ENCODE measurements at places on chromosomes 4 and X. TPM values are rescaled to one million over a fixed set of nuclear protein-coding genes. Genes with fewer than 3 reads are reported as not detected.

CTAG1A gene
- 2.3 TPM for total RNA-seq

GRCh38 chrX:109749207-109749606, 16.1 kb upstream of the ACSL4 start:
- no peaks in the 10 kb centered on the region for H3K27me3 ChIP-seq
- no peaks in the 10 kb centered on the region for H3K4me1 ChIP-seq
- no peaks in the 10 kb centered on the region for H3K36me3 ChIP-seq
- DNase-seq: no peak
- H3K4me3 ChIP-seq: no peak overlapping the region

DNA sequence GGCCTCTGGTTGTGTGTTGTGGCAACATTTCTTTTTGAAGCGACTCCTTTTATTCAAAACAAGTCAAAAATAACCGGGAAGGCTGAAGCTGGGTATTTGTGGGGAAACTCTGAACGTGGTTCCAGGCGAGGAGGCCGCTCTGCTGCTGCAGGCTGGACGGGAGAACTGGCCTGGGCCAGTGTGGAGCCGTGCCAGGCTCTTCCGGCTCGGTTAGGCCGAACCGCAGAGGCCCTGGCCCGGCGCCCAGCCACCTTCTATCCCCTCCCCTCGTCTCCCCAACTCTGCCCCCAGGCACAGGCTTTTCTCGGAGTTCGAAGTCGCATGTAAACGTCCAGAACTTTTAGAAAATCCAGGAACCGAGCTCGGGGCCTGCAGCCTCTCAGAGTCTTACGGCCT, 2.4 kb upstream of the BCOR start:
- H3K4me3 ChIP-seq: no peak overlapping the region
- H3K4me1 ChIP-seq: peaks cover 5% of the 10 kb centered on the region
- no peak for DNase-seq
- peak overlapping the region; percentile 58 for H3K27ac ChIP-seq

DNA sequence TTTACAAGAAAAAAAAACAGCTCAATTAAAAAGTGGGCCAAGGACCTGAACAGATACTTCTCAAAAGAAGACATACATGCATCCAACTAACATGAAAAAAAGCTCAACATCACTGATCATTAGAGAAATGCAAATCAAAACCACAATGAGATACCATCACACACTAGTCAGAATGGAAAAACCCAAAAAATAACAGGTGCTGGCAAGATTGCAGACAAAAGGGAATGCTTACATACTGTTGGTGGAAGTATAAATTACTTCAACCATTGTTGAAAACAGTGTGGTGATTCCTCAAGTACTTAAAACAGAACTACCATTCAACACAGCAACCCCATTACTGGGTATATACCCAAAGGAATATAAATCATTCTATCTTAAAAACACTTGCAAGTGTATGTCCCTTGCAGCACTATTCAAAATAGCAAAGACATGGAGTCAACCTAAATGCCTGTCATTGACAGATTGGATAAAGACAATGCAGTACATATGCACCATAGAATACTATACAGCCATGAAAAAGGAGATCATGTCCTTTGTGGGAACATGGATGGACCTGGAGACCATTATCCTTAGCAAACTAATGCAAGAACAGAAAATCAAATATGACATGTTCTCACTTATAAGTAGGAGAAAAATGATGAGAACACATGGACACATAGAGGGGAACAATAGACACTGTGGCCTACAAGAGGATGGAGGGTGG, 97.6 kb downstream of the RAB28 start:
- H3K36me3 ChIP-seq: no peaks in the 10 kb centered on the region
- no peak overlapping the region for H3K4me3 ChIP-seq
- H3K4me1 ChIP-seq: no peaks in the 10 kb centered on the region
- no peak for DNase-seq

DNA sequence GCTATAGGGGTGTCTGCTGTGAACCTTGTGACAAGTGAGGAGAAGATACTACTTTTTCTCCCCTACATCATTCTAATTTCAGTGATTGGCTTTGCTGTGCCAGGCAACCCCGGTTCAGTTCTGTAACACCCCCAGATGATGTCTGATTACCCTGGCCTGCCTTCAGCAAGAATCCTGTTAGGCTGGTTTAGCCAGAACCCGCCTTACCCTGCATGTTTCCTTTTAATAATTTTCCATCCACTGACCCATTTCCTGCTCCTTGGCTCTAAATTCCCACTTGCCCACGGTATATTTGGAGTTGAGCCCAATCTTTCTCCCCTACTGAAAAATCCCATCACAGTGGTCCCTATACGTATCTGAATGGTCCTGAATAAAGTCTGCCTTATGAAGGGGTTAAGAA, 46.5 kb upstream of the HPSE start:
- H3K4me1 ChIP-seq: no peaks in the 10 kb centered on the region
- H3K36me3 ChIP-seq: no peaks in the 10 kb centered on the region
- H3K4me3 ChIP-seq: no peak overlapping the region

HADH gene
- total RNA-seq: 152 TPM

ADAMTS3 gene
- total RNA-seq: 5.6 TPM

DNA sequence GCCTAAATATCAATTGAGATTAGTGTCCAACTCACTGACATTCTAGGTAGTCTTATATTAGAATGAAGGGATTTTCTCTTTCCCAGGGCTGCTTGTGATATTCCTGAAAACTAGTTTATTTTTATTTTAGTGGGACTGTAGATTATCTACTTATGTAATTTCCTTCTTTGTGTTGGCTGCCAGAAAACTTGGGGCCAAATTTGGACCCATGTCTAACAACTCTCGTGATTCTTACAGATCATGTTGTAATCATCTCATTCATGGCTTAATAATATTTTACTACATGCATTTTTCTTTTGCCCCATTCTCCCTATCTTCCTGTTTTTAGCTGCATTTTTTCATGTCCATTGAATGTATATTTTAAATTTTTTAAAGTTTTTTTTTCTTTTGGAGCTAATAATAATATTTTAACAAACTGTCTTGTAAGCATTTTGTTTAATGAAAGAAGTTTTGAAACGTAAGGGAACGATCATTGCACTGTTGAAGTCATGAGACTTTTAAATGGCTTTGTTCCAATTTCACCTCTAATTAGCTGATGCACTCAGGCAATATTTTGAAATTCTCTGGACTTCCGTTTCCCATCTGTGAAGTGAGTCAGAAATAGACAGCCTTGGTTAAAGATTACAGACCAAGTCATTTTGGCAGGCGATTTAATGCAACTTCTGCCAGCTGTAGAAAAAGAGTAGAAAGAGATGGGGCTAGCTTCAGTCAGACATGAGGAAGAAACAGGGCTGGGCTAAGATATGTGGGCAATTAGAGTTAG, 14.3 kb upstream of the TDO2 start:
- no peak overlapping the region for H3K27ac ChIP-seq
- DNase-seq: no peak
- no peaks in the 10 kb centered on the region for H3K4me1 ChIP-seq
- H3K36me3 ChIP-seq: no peaks in the 10 kb centered on the region
- no peaks in the 10 kb centered on the region for H3K27me3 ChIP-seq

GAGE13 gene
- not detected for total RNA-seq

HSPA4L gene
- total RNA-seq: 7.2 TPM

CTAG1B gene
- 2.3 TPM for total RNA-seq

DNA sequence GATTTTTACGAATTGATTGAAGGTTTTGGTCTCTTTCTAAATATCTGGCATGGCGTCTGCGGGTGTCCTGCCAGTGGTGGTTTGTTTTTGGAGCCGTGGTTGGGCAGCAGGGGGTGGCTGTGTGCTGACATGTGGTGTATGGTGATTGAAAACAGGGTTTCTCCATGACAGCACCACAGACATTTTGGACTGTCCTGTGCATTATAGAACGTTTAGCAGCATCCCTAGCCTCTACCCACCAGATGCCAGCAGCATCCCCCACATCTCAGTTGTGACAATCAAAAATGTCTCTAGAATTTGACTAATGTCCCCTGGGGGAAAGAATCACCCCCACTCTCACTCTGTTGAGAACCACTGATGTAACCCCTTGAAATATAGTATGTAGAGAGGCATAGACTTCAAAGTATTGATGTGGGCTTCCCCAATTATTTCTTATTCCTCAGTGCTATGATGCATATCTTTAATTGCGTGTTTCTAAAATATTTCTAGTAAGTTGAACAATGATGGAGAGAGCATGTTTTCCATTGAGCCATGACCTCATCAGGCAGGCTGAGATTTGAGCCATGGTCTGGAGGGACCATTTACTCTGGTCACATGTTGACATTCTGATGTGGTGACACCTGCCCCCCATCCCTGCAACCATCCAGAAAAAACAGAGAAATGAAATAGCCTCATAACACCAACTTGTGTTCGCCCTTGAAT, 77.4 kb upstream of the MID1 start:
- H3K27ac ChIP-seq: no peak overlapping the region
- no peak for DNase-seq
- H3K4me3 ChIP-seq: no peak overlapping the region
- no peaks in the 10 kb centered on the region for H3K4me1 ChIP-seq
- no peaks in the 10 kb centered on the region for H3K36me3 ChIP-seq
- H3K27me3 ChIP-seq: no peaks in the 10 kb centered on the region

DNA sequence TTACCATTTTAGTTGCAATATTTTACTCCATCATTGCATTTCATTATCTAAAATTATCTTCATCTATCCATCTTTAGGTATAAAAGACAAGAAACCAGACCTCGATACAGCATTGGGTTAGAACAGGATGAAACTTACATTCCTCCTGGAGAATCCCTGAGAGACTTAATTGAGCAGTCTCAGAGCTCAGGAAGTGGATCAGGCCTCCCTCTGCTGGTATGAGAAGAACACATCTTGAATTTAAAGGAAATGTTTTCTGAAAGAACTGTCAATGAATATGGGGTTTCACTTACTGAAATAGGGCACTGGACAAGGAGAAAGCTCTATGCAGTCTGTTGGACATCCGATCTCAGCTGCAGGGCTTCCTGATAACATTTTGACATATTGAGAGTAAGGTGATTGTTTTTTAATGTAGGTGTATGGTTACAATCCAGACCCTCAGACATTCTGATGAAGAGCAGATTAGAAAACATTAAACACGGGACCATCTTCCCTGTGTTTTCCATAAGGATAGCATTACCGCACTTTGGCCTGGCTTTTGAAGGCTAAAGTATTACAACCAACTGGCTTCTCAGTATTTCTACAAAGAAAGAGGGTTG, 367.2 kb downstream of the BMPR1B start:
- no peaks in the 10 kb centered on the region for H3K27me3 ChIP-seq
- no peaks in the 10 kb centered on the region for H3K36me3 ChIP-seq
- H3K4me1 ChIP-seq: no peaks in the 10 kb centered on the region
- no peak for DNase-seq
- H3K4me3 ChIP-seq: no peak overlapping the region
- no peak overlapping the region for H3K27ac ChIP-seq

DNA sequence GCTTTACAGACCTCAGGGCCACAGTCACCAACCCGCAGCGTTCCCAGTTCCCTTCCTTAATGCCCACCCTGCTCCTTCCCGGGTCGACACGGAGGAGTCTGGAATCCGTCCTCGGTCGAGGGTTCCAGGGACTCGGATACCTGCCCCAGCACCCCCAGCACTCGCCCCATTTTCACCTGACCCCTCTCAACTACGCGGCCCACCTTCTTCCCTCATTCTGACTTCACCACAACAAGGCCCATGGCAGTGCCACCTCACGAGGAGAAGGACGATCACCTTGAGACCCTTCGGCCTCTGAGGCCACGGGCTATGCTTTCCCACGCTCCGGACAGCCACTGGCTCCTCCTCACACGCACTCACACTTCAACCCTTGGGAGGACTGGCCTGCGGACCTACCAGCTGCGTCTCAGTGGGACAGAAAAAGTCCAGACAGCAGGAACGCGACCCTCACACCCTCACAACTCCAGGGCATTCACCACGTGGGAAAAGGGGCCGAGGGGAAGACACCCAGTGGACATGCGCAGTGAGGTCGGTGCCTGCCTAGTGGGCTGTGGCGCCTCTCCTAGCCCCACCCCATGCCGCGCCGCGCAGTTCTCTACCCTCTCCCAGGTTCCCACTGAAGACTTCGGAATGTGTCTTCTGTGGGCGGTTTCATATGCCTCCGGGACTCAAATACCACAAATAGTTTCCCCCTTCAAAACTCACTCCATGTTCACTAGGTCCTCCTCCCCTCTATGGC, at the start of gene XAGE3:
Gene XAGE3, minus strand, starts transcription at position 474 of the 739 bp plus-strand sequence. CDS start 950 bp downstream, outside the sequence.
- DNase-seq: no peak
- no peak within 1 kb of the TSS for H3K4me3 ChIP-seq
- no peaks in the 10 kb centered on the region for H3K4me1 ChIP-seq
- H3K36me3 ChIP-seq: no peaks in the 10 kb centered on the region
- H3K27me3 ChIP-seq: peaks cover 61% of the 10 kb centered on the region
- H3K27ac ChIP-seq: no peak within 1 kb of the TSS

GRCh38 chrX:1496076-1496475, 40.9 kb downstream of the P2RY8 start:
- no peaks in the 10 kb centered on the region for H3K36me3 ChIP-seq
- DNase-seq: no peak
- H3K27ac ChIP-seq: no peak overlapping the region
- no peak overlapping the region for H3K4me3 ChIP-seq
- H3K4me1 ChIP-seq: no peaks in the 10 kb centered on the region

DNA sequence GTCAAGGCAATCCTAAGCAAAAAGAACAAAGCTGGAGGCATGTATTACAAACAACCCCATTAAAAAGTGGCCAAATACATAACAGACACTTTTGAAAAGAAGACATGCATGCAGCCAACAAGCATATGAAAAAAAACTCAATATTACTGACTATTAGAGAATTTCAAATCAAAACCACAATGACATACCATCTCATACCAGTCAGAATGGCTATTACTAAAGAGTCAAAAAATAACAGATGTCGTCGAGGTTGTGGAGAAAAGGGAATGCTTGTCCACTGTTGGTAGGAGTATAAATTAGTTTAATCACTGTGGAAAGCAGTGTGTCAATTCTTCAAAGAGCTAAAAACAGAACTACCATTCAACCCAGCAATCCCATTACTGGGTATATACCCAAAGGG, 604.6 kb upstream of the GRIA3 start:
- H3K36me3 ChIP-seq: no peaks in the 10 kb centered on the region
- no peaks in the 10 kb centered on the region for H3K27me3 ChIP-seq
- no peak overlapping the region for H3K27ac ChIP-seq
- H3K4me3 ChIP-seq: no peak overlapping the region
- no peaks in the 10 kb centered on the region for H3K4me1 ChIP-seq

DNA sequence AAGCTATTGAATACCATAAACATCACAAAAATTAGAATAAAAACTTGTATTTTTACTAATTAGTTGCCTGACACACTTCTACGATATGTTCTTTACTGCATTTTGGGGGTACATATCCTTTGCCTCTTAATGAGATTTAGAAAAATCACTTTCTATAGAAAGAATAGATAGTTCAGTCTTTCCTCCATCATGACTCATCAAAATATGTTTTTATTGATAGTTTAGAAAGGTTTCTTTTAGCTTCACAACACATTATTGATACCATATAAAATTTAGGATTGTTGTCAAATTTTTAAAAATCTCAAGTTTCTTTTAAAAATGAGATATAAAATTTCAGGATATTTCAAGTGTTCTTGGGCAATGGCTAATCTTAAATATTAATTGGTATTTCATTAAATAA, 74.5 kb upstream of the NOCT start:
- H3K27me3 ChIP-seq: no peaks in the 10 kb centered on the region
- H3K36me3 ChIP-seq: no peaks in the 10 kb centered on the region
- H3K4me1 ChIP-seq: no peaks in the 10 kb centered on the region
- H3K27ac ChIP-seq: no peak overlapping the region
- DNase-seq: no peak
- no peak overlapping the region for H3K4me3 ChIP-seq
